ENCODE measurements at places on chromosomes 4 and X. TPM values are rescaled to one million over a fixed set of nuclear protein-coding genes. Genes with fewer than 3 reads are reported as not detected.

Gene GRIA3
- total RNA-seq: not detected

Gene DCHS2
- total RNA-seq: not detected

Gene SPATA18
- 5.6 TPM for total RNA-seq

Gene TMPRSS11D
- not detected for total RNA-seq

Gene PITX2
- total RNA-seq: 1.1 TPM

Gene ANKRD17
- total RNA-seq: 22.6 TPM

Gene SCML2
- total RNA-seq: 8.1 TPM

Gene FAT1
- 204 TPM for total RNA-seq

Gene UNC5C
- 0.01 TPM for total RNA-seq

Gene CENPVL2
- not detected for total RNA-seq

Gene HHIP
- 0.79 TPM for total RNA-seq

Gene F11
- not detected for total RNA-seq
